ENCODE measurements at places on chromosomes 6 and 20.

DNA sequence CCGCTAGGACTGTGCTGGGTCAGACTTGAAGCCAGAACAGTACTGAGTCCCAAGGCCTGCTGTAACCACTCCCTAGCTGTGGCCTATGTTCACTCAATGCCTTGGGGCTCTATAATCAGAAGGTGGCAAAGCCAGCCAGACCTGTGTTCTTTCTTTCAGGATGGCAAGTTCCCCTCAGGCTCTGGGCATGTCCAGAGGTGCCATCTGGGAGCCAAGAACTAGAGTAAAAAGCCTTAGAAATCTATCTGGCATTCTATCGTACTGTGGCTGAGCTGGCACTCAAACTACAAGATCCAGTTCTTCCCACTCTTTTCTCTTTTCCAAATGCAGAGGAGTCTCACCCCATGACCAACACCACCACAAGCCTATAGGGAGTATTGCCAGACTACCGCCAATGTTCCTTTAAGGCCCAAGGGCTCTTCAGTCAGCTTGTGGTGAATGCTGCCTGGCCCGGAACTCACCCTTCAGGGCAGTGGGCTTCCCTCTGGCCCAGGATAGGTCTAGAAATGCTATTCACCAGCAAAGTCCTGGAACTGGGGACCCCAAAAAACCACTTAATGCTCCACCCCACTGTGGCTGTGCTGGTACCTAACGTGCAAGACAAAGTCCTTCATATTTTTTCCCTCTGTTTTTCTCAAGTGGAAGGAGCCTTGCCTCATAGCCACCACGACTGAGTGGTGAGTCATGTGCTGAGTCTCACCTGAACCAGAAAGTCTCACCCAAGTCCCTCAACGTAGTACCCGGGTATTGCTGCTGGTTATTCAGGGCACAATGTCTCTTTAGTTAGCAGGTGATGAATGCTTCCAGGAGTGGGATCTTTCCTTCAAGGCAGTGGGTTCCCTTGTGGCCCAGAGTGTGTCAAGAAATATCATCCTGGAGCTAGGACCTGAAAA lies 8.6 kb upstream of the SIRPB2 start:
- DNase-seq: no peak

- DNase-seq: no peak
These were observed 11.0 kb downstream of the ENTPD6 start for GRCh38 chr20:25206548-25206947.

DNA sequence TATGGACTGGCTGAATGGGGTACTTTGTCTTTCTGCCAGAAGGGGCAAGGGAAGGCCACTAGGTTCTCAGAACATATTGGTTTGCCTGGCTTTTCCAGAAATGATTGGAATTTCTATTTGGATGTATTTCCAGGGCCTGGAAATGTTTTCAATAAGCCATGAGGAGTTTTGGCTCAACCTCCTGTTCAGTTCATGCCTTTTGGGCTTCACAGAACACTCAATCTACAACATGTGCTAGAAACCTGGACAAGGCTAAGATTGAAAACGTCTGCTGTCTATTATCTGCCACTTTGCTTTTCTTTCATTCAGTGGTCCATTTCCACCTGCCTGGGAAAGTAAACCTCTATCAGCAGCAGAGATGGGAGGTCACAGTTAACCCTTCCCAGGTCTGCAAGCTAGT lies 793.4 kb downstream of the TENT5A start:
- no peak for DNase-seq

DNA sequence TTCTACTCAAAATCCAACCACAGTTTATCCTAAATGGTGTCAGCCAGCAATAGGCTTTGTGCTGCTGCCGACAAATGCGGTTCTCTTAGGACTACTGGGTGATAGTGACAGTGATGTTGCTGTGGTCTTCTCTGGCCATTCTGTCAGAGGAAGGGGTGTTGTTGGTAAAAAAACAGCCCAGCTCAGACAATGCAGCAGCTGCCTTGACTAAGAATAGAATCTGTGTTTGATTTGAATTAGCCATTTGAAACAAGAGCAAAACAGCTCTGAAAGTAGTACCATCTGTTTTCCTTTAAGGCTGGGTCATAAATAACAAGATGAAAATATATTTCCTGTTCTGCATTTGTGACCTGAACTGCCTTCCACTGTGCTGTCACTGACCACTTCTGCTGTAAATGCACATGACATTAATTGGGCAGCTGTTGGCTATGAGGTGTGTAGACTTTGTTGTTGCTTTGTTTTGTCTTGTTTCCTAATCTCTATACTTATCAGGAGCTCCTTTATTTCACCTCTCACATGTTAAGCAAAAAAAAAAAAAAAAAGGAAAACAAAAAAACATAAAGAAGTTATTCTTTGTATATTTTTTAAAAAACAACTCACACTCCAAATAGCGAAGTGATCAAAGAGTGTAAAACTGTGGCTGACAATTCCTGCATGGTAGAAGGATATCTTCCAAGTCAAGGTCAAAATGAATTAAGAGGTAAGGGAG lies 497.8 kb upstream of the ARID1B start:
- DNase-seq: peak; percentile 1

DNA sequence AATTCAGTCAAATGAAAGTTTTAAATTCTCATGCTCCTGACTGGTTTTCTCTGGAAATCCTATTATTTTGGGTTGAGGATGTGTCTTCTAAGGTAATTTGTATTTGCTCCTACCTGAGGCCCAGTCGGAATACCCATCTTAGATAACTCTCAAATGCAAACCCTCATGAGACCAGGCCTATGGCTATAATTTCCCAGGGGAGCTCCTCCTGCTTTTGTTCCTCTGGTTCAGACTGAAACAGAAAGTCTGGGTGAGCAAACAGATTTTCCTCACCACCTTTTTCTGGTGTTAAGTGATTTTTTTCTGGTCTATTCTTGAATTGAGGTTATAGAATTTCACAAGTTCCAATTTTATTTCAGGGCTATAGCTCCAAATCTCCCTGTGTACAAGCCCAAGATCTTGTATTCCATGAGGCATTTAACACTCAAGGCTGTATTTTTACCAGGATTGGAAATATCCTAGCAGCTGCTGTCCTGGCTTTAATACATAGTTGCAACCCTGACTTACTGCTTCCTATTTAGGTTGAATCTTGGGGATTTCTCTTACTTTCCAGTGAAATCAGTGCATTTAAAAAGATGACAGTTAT lies 169.1 kb upstream of the PTCHD4 start:
- DNase-seq: no peak

DNA sequence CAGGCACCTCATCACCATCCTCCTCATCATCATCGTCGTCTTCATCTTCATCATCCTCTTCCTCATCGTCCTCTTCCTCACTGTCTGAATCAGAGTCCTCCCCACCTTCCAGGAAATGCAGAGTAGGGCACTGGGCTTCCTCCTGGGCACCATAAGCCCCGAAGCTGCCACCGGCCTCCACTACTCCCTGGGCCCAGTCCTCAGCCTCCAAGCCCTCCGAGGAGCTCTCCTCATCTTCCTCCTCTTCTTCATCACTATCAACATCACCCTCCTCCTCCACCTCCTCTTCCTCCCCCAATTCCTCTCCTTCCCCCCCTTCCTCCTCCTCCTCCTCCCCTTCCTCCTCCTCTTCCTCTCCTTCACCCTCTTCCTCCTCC lies 1.7 kb downstream of the CENPB start:
- no peak for DNase-seq

GRCh38 chr6:130981409-130981808 lies 81.6 kb downstream of the EPB41L2 start:
- no peak for DNase-seq

GRCh38 chr20:12763406-12763805 lies 245.4 kb upstream of the SPTLC3 start:
- no peak for DNase-seq

DNA sequence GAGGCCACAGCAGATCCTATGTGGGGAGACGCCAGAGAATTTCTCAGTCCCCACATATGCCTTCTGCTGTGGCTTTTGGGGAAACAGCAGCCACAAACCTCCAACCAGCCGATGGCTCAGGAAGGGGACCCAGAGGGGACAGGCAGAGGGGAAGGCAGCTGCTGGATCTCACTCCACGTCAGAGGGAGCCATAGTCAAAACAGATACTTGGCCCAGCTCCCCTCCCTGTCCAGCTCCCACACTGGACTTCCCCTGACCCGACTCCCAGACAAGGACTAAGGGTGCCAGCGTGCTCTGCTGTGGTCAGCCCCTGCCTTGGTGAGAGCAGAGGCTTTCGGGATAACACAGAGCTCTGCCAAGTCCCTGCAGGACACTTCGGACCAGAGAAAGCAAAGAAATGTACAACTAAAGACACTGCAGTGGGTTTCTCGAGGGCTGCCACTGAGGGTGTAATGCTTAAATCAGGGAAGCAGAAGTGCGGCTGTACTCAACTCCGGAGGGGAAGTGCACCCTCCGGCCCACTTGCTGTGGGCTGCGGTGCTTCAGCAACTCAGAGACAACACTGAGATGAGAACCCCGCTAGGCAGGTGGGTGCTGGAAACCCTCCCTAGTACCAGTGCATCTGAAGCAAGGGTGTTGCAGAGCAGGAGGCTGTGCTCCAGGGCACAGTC lies 47.2 kb downstream of the RRBP1 start:
- no peak for DNase-seq

- no peak for DNase-seq
These were observed 61.6 kb upstream of the HS3ST5 start for GRCh38 chr6:114404339-114404955.

- DNase-seq: peak; percentile 73
These were observed 43.4 kb upstream of the ARHGAP18 start for GRCh38 chr6:129753422-129753821.

DNA sequence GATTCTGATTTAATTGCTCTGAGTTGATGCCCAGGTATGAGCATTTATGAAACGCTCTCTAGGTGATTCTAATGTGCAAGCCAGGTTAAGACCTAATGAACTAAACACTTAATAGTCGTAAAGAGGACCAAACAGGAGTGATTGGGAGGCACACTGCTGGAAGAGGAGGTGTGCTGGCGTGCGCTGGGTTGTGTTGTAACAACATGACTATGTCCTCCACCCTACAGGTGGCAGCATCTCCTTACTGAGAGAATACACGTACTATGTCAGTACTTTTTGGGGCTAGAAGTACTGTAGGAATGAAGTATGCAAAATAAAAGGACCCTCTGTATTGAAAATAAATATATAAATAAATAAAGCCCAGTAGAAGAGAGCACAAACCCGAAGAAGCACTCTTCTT lies 11.9 kb downstream of the C6orf89 start:
- DNase-seq: peak; percentile 27

GRCh38 chr6:38153798-38154345 lies 334.3 kb downstream of the ZFAND3 start:
- DNase-seq: no peak

DNA sequence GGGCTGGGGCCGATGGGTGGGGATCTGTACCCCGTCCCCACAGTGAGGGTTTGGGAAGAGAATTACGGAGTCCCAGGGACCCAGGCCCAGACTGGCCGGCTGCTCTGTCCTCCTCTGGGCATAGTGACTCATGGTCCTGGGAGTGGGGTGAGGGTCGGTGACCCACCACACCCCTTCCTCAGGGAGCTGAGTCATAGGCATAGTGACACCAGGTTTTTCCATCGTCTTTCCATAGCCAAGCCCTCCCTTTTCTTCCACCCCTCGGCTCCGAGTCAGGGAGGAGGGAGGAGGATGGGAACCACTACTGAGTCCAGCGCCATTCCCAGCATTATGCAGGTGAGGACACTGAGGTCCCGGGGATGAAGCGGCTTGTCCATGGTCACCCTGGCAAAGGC lies 8.9 kb downstream of the CYP21A2 start:
- DNase-seq: no peak

DNA sequence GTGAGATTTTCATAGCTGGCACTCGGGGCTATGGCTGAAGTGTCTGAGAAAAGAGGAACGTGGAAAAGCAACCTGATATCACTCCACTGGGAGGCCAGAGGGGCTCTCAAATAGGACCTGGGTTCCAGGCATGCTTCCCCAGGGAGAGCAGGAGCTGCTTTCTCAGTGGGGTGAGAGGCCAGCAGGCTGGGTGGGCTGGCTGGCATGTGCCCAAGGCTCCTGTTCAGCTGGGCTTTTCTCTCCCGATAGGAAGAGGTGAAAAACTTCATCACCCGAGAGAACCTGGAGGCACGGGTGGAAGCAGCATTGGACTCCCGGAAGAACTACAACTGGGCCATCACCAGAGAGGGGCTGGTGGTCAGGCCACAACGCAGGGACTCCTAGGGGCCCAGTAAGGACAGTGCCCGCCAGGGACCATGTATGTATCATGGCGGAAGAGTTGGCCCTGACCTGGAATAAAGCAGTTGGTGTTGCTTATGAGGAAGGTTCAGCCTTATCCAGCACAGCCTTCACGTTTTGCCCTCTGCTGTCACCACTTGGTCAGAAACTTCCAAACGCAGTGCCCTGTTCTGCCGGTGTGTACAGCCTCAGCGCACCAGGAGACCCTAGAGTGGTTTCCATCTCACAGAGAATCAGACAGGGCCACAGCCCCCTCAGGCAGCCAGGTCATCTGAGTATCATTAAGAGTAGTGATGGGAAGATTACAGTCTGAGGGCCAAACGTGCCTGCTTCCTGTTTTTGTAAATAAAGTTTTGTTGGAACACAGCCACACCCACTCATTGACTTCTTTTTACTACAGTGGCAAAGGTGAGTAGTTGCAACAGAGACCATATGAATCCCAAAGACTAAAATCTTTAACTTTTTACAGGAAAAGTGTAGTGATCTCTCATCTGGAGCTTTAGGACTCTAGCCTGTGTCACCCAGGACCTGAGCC lies 1.9 kb downstream of the MRPS26 start:
- DNase-seq: peak; percentile 67

DNA sequence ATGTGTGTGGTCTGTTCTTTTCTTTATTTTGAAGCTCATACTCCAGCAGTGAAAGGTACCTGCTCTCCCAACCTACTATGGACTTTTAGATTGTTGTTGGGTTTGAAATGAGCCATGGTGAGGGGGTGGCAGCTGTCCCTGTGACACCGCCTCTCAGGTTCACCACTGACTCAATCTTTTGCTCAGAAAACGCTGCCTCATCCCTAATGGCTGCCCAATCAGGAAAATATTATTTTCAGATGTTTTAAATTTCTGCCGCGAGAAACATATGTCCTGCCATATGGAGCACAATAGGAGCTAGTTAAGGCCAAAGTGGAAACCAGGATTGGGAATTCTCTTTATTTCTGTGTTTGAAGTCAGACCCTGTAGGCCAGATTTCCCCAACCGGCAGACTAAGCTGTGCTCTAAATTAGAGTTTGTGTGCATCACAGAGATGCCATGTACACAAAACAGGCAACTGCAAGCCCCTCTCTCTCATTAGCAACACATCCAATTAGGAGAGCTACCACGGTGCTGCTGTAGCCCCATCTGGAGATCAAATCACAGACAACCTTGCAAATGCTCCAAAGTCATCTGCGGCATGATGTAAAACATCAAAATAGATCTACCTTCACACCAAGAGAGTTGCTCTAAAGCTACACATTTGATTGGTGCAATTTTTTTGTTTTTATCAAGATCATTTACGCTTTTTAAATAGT lies 144.1 kb upstream of the BACH2 start:
- no peak for DNase-seq
